ENCODE measurements at places on chromosomes 11 and 22.
A peak's percentile ranks its signal among the peaks of the same experiment; 100 is the strongest.

DNA sequence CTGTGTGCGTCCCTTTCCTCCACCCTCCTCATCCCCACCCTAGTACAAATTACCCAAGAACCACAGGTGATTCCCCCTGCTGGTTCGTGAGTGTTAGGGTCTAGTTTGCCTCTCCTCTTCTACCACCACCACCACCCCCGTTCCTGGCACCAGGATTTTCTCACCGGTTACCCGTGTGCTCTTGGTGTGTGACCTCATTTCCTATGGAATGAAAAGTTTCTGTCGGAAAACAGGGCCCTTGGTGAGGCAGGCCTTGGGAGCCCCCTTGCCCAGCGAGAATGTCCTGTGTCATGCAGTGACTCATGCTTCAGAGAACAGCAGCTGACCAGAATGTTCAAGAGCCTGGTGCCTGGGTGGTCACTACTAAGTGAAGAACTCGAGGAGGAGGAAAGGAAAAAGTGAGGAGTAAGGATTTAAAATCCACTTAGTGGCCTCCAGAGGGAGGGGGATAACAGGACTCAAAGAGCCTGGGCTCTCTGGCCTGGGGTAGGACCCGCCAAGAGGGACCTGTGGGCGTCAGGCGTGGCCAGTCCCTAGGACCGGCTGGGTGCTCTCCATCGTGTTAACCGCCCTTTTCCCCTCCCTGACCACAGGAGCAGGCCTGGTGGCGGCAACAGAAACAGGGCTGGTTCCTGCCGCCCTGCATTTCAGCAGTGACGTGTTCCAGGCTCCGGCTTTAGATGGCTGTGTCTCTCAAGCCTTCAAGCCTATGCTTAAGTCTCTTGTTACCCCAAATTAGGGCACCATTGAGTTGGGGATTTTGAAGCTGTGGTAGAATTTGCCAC lies 30.2 kb downstream of the C22orf31 start:
- DNase-seq: peak; percentile 34

GRCh38 chr11:98289617-98290263 lies 731.0 kb upstream of the CNTN5 start:
- no peak for DNase-seq

DNA sequence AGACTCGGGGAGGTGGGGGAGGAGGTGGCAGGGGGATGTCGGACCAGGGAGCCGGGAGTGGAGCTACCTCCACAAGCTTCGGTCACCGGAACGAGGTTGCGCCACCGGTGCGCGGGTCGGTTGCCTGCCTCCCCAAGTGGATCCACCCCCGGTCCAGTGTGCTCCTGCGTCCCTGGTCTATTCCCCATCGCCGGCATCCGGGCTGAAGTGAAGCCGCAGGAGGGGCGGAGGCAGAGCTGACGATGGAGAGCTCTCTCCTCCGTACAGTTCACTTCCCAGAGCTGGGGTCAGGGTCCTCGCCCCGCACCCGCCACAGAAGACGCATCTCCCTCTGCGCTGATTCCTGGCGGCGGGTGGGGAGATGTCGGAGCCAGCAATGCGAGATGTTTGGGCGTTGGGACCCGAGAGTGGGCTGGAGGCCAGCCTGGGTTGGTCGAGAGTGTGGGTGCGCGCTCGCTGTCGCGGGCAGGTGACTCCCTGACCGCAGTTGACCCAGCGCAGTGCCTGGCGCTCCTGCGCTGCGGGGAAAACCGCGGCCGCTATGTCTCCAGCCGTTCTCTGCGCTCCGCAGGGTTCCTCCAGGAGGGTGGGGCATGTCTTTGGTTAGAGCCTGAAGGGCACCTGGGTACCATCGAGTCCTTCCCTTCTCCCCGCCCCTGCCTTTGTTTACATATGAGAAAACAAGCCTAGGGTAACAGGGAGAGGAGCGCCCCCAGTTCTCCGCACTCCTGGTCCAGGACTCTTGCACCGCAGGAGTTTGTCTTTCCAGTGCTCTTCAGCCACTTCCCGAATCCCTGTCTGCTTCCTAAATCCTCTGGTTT lies 1.7 kb downstream of the C11orf96 start:
- DNase-seq: no peak

DNA sequence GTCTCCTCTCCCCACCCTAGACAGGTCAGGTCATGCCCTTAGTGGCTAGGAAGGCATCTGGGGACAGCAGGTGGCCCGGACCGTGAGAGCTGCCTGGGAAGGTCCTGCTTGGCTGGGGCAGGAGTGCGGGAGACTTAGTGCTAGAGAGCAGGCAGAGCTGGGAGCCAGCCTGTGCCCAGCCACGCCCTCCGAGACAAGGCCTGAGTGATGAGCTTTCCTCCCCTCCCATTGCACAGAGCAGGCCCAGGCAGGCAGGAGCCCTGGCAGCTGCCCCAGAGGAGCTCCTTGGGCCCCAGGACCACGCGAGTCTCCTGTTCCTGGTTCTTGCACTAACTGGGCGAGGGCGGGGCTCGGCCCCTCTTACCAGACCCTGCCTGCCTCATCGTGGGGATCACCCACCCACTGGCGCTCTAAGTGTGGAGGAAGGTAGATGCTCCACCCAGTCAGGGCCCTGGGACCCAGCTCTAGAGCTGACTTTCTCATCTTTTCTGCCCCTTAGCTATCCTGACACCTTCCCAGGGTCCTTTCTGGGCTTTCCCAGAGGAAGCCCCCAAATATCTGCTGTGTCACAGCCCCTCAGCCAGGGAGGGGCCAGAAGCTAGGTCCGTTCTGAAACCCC lies 44.9 kb downstream of the MACROD1 start:
- peak; percentile 32 for DNase-seq

GRCh38 chr22:49962012-49962750 lies 1.6 kb downstream of the PIM3 start:
- peak; percentile 97 for DNase-seq

DNA sequence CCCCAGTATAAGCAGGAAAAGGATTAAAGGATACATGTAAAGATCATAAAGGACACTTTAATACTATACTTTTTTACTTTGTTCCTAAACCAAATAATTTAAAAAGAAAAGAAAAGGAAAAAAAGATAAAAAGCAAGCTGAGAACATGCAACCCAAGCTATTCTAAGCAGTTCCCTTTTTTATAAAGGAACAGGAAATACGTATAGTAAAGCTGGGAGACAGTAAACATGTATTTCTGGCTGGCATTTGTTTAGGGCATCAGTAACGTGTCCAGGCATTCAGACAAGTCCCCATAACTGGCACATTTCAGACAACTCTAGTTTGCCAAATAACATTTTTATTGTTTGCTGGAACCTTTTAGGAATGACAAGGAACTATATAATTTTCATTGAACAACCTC lies 24.9 kb downstream of the BCO2 start:
- DNase-seq: no peak

DNA sequence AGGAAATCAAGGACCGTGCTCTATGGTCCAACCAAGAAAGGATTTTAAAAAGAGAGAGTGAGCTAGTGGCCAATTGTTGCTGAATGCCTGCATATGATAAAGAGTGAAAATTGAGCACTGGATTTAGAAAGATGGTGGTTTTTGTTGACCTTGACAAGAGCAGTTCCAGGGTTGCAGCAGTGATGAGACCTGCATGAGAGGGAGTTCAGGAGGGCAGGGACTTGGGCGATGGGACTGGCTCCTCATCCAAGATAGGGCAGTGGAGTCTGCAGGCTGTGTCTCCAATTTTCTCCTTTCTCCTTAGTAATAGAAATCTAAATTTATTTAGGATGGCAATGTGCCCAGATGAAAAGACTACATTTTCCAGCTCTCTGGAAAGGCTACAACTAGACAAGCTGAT lies 94.0 kb upstream of the B3GAT1 start:
- no peak for DNase-seq

- DNase-seq: no peak
These were observed 61.2 kb upstream of the SLC22A12 start for GRCh38 chr11:64529559-64530520.

DNA sequence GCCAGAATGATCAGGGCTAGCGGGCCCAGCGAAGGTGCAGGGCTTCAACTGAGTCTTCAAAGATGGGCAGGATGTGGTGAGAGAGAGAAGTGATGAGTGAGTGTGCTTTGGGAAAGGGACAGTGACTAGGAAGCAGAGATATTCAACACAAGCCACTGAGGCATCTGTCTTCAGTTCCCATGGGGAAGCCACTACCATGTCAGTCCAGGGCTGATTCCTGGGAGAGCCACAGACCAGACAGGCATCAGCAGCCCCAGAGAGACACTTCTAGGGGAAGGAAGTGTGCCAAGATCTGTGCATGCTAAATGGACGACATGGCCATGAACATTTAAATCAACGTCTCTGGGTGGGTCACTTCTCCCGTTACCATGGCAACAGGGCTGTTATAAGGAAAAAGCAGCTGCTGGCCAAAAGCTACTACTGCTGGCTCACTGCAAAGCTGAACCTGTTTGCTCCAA lies 28.5 kb downstream of the P4HA3 start:
- DNase-seq: no peak

DNA sequence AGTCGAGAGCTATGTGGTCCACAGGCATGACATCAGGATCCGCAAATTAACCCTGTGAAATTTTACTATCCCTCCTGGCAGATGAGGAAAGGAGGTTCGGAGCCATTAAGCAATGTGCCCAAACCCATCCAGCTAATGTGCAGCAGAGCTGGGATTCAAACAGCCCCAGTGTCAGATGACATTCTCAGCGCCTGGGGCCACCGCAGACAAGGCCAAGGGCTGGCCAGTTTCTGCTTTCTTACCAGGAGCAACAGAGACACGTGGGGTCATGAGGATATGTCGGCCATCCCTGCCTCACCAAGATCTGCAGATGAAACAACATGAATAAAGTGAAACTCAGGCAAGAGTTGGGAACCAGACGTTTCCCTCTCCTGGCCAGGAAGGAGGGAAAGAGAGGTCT lies 110.2 kb downstream of the TENM4 start:
- DNase-seq: no peak

DNA sequence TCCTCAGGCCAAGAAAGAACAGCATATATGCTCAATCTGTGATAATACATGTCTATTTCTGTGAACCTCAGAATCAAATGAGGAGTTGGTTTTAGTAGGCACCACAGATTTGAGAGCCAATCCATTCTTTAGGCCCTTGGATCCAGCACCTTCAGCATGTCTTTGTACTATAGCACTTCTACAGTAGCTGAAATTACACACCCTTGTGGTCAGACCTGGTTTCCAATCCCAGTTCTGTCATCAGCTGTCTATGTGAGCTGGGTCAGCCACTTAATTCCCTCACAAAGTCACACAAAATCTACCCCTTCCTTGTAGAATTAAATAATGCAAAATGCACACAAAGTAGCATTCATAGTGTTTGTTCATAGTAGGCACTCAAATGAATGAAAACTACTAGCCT lies 381.3 kb upstream of the LARGE1 start:
- DNase-seq: no peak

- no peak for DNase-seq
These were observed 47.5 kb downstream of the FAM181B start for GRCh38 chr11:82686211-82686610.

DNA sequence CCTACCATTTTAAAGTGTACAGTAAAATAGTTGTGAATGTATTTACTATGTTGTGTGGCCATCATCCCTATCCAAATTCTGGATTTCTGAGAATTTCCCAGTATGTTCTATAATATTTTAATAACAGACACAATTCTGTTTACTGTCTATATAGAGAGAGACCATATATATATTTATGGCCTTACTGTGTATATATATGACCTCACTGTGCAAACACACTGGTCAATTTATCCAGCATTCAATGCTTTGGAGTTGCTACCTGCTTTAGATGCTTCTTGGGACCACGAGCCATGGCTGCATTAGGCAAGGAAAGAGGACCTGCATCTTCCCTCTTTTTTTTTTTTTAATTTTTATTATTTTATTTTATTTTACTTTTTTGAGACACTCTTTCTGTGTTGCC lies 40.2 kb downstream of the SWAP70 start:
- no peak for DNase-seq

DNA sequence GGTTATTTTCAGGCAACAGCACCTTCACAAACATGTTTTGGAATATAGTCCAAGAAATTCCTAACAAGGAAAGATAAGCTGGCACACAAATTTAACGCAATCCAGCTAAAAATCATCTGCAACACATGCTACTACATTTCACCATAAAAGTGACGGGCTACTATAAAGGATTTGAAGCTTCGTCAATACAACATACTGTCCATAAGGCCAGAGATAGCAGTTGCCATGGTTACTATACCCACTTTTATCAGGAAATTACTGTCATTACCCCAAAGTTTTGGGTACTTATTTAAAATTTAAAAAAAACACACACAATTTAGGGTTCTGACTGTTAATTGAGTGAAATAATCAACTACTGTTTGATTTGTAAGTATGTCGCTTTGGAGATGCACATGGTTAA lies 6.9 kb downstream of the PHF21A start:
- no peak for DNase-seq

GRCh38 chr11:17328871-17329494 lies 22.6 kb upstream of the NCR3LG1 start:
- no peak for DNase-seq

DNA sequence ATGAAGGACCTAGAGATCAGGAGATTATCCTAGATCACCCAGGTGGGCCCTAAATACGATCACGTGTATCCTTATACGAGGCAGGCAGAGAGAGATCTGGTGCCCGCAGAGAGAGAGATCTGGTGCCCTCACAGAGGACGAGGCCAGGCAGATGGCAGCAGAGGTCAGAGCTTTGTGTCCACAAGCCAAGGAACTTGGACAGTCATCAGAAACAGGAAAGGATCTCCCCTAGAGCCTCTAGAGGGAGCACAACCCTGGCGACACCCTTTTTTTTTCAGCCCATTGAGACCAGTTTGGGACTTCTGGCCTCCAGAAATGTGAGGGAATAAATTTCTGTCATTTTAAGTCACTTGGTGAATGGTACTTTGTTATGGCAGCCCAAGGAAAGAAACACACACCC lies 25.5 kb upstream of the TIMP3 start:
- no peak for DNase-seq

DNA sequence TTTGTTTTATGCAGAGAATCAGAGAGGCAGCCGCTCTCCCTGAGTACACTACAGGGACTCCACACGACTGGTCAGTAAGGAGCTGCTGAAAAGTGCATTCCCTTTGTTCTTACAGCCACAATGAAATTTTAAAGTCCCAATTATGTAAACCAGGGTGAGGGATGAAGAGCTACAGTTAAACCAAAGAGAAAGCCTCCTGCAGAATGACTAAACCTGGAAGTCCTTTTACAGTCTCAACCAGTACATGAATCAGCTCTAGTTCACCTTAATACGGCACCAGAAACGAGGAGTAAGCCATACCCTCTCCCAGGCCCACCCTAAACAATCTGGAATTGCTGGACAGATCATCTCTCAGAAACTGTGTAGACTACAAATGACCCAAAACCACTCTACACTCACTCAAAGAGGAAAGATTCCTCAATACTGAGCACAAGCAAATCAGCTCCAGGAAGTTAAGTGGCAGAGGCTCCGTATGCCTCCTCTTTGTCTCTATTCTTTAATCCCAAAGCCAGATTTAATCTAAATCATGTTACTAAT lies 113.1 kb downstream of the RBFOX2 start:
- DNase-seq: no peak
